ENCODE measurements at places on chromosomes 1 and 21. TPM values are rescaled to one million over a fixed set of nuclear protein-coding genes. Genes with fewer than 3 reads are reported as not detected.

GRCh38 chr1:220137019-220137786, 43.3 kb downstream of the IARS2 start:
- DNase-seq: peak; percentile 23

- DNase-seq: no peak
These were observed 120.6 kb upstream of the ARHGEF16 start for GRCh38 chr1:3333903-3334302.

DNA sequence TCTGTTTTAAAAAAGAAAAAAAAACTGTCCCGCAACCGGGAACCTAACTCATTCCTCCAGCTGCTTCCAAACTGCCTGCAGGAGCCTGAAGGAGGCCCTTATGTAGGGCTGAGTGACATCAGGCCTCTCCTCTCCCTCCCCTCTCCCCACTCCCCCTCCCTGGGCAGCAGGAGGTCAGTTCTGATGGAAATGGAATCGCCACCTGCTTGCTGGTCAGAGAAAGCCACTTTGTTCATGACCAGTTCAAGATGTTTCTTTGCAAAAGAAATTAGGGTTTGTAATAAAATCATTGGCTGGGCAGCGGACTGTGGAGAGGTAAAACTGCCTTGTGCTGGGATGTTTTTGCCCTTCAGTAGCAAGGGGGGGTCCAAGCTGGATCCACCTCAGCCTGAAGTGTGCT, at the start of gene MAP1LC3C:
Gene MAP1LC3C, minus strand, starts transcription at position 73 of the 400 bp plus-strand sequence. CDS start 90 bp downstream, outside the sequence.
- no peak for DNase-seq

GRCh38 chr21:34988139-34988538, 61.0 kb downstream of the RUNX1 start:
- DNase-seq: no peak

The KLHL21 gene
- polyA plus RNA-seq: 14.3 TPM

The NECTIN4 gene
- 9.1 TPM for polyA plus RNA-seq

The COL9A2 gene
- 21.9 TPM for polyA plus RNA-seq
